ENCODE measurements at places on chromosomes 16 and 17.

- DNase-seq: no peak
These were observed 5.6 kb downstream of the TMEM238L start for GRCh38 chr17:10798332-10798749.

- DNase-seq: no peak
These were observed 12.2 kb downstream of the EVPL start for GRCh38 chr17:76014925-76015261.

DNA sequence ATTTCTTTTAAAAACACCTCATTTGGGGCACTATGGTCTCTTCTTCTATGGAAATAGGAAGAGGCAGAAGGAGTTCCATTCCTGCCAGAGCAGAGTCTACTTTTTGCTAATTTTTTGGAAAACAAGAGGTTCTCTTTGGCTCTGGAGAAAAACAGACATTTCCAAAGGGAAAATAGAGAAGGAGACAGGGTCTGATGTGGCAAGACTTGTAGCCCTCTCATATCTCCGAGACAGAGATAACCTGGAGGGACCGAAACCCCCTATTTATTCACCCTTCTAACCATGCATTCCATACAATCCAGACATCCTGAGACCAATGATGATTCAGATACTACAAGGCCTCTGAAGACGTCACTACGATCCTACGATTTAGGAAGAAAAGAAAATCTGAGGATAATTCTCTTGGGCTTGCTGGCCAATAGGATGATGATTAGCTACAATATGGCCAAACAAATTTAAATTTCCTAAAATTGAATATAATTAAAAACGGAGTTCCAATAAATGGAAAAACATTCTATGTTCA lies 70.2 kb downstream of the HIC1 start:
- peak; percentile 71 for DNase-seq

GRCh38 chr17:75086496-75087181 lies 1.1 kb upstream of the SLC16A5 start:
- no peak for DNase-seq

DNA sequence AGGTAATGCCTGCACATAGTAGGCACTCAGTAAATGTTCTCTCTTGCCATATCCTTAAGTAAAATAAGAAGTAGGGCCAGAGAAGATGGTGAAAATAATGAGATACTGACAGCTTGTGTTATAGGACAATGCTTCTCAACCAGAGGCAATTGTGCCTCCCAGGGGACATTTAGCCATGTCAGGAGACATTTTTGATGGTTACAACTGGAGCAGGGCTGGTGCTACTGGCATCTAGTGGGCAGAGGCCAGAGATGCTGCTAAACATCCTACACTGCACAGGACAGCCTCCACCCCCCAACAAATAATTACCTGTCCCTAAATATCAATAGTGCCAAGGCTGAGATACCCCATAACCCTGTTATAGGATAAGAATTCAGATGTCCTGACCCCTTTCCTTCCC lies 1.7 kb downstream of the RAD51D start:
- DNase-seq: peak; percentile 31

DNA sequence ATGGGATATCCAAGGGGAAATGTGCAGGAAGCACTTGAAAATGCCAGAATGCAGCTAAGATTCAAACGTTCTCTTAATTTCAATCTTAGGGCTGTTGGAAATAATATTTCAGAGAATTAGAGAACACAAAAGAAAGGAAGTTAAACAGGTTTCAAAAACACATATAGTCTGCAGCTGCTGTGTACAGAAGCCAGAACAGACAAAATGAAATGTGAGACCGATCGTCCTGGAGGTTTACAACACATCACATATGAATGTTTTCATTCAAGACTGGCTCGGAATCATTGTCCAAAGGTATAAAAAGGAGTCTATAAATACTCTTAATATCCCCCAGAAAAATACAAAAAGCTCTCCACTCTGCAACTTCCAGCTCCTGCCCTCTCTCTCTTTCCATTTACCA lies 14.3 kb downstream of the CYTH1 start:
- no peak for DNase-seq

DNA sequence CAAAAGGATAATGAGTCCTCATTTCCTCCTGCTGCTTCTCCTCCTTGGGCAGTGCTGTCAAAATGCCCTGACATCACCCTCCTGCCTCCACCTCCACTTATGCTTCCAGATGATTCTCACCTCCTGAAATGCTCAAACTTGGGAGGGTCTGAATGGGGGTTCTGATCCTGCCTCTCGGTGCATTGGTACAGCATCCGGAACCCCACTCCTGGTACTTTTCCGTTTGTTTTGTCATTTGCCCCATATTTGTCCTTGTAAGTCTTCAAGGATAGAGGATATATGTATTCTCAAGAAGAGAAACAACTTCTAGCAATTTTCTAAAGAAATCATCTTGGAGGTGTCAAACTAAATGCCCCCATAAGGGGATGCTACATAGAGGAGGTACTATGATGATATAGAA lies 148.3 kb downstream of the SHISA9 start:
- no peak for DNase-seq

GRCh38 chr17:68592682-68593641 lies 8.2 kb downstream of the FAM20A start:
- no peak for DNase-seq

DNA sequence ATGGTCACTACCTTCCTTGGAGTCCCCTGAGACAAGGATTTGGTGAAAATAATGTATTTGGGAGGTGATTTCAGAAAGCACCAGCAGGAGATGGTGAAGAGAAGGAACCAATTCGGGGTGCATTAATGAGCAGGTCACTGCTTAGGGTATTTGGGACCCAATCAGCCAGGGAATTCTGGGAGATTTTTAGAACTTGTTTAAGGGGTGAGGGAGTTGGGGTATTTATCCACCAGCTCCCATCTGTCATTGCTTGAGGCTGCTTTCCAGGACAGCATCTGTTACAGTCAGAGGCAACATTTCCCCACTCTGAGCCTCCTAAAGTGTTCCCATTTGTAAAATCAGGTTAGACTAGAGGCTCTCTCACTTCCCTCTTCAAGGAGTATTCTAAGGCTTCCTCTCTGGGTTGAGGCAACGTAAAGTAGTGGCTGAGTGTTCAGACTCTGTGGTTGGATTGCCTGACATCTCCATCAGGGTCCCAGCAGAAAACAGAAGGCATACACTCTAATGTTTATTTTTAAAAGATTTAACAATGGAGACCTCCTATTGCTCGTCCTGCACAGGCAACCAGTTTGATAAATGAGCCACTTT lies 60.9 kb downstream of the CLEC19A start:
- no peak for DNase-seq

DNA sequence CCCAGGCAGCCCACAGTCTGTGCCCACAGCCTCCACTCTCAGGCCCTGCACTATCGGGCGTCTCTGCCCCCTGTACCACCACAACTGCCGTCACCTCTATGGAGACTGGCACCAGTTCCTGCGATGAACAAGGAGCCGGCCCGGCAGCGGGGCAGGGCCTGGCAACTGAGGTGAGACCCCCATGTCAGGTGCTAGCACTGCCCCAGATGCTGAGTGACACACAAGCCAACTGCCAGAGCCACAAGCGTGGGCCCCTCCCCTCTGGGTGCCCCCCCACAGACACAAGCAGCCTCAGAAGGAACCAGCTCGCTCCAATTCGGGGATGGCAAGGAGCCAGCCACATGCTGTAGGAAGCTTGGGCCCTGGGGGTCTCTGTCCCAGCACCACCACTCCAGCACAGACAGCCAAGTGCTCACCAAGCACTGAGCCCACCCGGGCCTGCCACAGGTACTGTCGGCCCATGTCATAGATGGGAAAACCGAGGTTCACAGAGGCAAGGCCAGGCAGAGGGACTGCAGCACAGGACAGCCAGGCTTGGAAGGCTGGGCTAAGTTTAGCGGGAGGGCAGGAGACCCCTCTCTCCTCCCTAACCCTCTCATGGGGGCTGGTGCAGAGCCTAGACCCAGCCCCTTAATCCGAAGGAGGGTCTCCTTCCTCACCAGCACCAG lies 1.5 kb upstream of the PVALEF start:
- no peak for DNase-seq

DNA sequence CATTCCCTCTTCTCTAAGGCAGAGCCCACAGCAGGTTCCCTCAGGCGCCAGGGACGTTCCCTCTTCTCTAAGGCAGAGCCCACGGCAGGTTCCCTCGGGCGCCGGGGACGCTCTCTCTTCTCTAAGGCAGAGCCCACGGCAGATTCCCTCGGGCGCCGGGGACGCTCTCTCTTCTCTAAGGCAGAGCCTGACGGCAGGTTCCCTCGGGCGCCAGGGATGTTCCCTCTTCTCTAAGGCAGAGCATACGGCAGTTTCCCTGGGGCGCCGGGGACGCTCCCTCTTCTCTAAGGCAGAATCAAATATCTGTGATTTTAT lies 24.3 kb downstream of the ACSF3 start:
- DNase-seq: no peak

- DNase-seq: no peak
These were observed 12.8 kb upstream of the NGFR start for GRCh38 chr17:49482144-49482817.

DNA sequence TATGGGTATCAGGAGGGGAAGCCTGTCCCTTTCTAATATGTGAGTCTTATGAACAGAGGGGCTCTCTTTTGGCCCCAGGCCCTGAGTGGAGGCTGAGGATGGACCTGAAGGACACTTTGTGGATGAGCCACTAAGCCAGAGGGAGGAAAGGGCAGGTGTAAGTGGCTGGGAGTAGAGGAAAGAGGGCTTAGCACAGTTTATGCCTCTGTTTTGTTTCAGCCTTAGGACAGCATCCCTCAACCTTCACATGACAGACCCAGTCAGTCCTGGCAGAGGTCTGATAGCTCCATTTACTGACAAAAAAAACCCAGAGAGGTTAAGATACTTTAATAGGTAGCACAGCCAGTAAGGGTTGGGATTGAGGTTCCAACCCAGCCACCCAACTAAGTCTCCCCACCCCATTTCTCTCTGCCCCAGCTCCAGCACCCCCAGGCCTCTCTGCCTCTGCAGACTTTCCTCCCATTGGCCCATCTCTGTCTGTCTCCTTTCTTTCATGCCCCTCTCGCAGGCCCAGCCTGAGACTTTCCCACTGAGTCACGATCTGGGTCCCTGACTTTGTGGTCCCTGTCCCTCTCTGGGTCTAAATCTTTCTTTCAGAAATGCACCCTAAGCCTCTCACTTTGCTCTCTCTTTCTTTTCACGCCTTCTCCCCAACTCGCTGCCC lies 4.7 kb upstream of the TBX21 start:
- DNase-seq: no peak

DNA sequence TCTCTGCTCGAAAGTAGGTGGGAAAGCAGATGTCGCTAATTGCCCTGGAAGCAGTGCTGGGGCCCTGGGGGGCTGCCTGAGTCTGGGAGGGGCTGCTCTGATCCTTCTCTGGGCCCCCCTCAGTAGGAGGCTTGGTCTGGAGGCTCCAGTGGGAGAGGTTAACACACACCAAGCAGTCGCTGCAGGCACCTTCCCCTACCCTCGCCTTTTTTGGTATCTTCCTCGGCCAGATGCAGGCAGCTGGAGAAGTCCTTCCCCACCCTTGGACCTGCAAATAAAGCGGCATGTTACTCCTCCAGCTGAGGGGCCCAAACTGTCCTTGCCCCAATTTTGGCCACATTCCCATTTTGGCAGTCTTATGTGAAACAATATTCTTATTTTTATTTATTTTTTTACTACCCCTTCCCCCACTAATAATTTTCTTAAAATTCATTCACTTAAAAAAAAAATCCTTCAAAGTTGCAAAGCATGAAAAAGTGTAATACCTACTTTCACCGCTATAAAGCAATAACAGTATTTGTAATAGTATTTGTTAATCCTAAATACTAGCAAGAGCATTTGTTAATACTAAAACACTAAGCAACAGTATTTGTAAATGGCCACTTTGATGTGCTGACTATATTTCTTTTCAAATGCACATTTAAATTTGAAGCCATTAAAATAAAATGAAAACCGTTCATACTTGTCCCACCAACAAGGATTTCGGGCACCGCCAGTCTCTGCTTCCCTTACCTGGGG lies 15.0 kb downstream of the C16orf46 start:
- DNase-seq: no peak

DNA sequence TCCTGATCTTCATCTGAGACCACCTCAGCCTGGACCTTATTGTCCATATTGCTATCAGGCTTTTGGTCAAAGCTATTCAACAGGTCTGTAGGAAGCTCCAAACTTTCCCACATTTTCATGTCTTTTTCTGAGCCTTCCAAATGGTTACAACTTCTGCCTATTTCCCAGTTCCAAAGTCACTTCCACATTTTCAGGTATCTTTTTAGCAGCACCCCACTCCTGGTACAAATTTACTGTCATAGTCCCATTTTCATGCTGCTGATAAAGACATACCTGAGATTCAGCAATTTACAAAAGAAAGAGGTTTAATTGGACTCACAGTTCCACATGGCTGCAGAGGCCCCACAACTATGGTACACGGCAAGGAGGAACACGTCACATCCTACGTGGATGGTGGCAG lies 815.5 kb downstream of the KCNJ2 start:
- DNase-seq: no peak

- DNase-seq: peak; percentile 47
These were observed 90.6 kb upstream of the CIBAR2 start for GRCh38 chr16:85202631-85203461.

DNA sequence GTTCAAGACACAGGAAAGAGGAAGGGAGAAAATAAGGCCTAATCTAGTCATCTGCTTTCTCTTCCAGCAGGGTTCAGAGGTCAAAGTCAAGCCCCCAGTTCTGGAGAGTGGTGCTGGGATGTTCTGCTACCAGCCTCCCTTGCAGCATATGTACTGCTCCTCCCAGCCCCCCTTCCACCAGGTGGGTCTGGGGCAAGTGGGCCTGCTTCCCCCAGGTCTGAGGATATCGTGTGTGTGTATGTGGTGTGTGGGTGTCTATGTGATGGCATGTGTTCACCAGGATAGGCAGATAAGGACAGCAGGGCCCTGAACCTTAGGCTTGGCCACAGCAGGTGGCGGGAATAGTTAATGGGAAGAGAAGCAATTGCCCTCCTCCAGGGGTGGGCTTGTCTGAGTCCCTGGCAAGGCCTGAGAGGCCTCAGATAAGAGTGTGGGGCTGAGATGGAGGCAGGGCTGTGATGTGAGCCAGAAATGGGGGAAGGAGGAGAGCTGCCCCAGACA lies 21.1 kb downstream of the FOXN1 start:
- no peak for DNase-seq

Data from EL (cell line).